Activated gamma-delta T cell (primary cell): ENCODE measurements at places on chromosomes 4 and X.

GRCh38 chrX:108267557-108267956 lies 170.7 kb downstream of the COL4A6 start:
- no peak for DNase-seq

DNA sequence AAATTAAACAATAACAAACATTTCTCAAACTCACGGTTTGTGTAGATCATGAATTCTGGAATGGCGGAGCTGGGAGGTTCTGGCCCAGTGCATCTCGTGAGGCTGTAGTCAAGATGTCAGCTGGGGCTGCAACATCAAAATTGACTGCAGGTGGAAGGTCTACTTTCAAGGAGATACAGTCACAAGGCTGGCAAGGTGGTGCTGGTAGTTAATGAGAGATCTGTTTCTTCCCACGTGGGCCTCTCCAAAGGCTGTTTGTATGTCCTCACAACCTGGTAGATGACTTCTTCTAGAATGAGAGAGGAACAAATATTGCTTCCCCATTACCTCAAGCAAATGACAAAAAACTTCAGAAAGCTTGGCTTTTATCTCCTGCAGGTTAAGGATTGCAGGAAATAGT lies 8.0 kb upstream of the PRDX4 start:
- no peak for DNase-seq

GRCh38 chr4:57580710-57581599 lies 470.8 kb upstream of the IGFBP7 start:
- no peak for DNase-seq

DNA sequence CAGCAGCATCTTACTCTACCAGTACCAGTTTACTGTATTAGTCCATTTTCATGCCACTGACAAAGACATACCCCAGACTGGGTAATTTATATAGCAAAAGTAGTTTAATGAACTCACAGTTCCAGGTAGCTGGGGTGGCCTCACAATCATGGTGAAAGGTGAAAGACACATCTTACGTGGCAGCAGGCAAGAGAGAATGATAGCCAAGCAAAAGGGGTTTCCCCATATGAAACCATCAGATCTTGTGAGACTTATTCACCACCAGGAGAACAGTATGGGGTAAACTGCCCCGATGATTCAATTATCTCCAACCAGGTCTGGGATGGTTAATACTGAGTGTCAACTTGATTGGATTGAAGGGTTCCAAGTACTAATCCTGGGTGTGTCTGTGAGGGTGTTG lies 69.3 kb downstream of the YIPF6 start:
- no peak for DNase-seq

DNA sequence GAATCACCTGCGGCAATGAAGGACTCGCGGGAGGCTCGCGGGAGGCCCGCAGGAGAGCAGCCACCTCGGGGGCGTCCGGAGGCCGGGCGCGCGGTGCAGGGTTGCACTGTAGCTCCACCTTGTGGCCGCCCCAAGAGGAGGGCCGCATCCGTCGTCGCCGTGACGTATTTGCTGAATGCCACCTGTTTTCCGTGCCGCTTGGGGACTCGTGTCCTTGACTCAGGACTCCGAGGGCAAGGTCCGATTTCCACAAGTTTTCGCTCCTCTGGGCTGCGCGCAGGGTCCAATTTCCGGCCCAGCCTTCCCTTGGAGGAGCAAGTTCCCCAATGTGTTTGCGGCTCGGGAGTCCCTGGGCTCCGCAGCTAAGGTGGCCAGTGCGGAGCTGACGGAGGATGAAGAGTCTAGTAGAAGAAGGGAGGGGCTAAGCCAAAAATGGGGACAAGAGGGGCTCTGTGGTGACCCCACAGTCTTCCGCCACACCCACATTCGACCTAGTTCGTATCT lies 10.7 kb upstream of the DLG3 start:
- DNase-seq, result peak; percentile 53

GRCh38 chr4:58113126-58113525 lies 1002.9 kb upstream of the IGFBP7 start:
- DNase-seq, result no peak

- DNase-seq, result no peak
Observed at GRCh38 chr4:174318829-174319764, 35.4 kb downstream of the CEP44 start.

- no peak for DNase-seq
Observed at GRCh38 chr4:77044461-77045150, 31.2 kb downstream of the CCNI start.

- no peak for DNase-seq
Observed at GRCh38 chr4:65096630-65097029, 573.7 kb downstream of the EPHA5 start.

GRCh38 chr4:70833675-70834074 lies 6.0 kb downstream of the GRSF1 start:
- no peak for DNase-seq

- no peak for DNase-seq
Observed at GRCh38 chrX:11579636-11580600, 85.8 kb downstream of the ARHGAP6 start.

DNA sequence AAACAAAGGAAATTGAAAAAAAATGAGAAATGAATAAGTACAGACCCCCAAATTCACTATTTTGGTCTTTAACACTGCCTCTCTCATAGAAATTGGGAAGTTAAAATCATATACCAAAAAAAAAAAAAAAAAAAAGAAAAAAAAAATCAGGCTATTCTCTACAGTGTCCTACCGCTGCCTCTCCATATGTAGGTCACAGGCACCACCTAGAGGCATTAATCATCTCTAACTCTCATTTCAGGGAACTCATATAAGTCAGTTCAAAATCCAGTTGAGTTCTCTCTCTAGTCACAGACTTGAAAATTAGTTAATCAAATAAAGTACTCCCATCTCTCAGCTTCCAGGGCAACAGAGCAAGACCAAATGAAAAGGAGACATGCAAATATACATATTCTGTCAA lies 47.9 kb downstream of the COX18 start:
- no peak for DNase-seq

DNA sequence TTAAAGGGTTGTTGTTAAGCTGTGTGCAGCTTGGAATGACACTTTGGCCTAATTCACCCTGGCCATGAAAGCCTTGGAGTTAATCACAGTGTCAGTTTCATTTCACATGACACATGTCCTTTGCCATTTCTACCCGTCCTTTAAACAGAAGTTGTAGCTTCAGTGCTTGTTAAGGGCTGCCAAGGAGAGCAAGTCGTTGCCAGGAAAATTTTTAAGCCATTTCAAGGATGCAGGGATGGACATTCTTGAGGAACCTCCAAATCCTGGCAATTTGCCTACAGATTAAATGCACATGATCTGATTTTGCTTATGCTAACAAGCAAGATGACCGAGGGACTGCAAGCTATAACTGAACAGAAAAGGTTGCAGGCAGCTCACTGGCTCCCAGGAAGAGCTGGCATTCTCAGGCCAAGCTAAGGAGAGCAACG lies 40.5 kb downstream of the SETD7 start:
- DNase-seq, result no peak

DNA sequence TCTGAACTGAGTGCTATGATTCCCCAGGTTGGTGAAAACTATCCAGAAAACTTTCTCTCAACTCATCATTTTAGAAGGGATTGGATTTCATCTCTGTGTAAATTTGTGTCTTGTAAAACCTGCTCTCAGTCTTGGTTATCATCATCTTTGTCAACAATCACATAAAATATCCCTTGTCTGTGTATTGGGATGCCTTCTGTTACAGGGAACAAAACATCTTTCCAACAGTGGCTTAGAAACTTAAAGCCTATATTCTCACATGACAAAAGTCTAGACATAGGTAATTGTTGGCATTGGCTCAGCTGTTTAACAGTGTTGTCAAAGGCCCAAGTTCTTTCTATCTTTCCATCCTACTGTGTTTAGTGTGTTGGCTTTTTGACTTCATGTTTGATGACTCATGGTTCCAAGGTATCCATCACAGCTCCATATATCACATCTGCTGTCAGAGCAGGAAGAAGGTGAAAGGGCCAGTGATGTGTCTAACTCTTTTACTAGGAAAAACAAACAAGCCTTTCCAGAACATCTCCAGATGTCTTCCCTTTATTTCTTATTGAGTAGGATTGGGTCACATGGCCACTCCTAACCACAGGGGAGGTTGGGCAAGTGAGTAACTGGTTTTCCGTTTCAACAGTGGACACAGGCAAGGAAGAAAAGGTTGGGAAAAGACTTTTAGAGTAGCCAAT lies 65.0 kb downstream of the PHEX start:
- no peak for DNase-seq

DNA sequence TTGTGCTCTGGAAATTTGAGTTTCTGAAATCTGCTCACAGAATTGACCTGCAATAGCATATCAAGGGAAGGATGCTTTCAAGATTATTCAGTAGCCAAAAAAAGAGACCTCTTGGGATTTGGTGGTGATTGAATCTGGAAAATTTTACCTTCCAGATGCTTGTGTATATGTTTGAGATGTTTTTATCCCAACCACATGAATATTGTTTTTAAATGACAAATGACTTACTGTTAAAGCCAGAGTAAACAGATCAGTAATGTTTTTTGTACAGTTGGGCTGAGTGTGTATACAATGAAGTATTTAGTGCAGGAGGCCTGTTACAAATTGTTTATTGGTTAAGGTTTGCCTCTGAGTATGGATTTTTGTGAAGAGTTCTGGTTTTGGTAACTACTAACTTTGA lies 126.5 kb downstream of the CBR4 start:
- no peak for DNase-seq

- DNase-seq, result no peak
Observed at GRCh38 chr4:180164799-180165198, 2078.4 kb upstream of the TENM3 start.

GRCh38 chr4:81607950-81608349 lies 136.2 kb upstream of the RASGEF1B start:
- no peak for DNase-seq
